Activated CD4-positive, alpha-beta memory T cell treated with anti-CD3 and anti-CD28 coated beads for 36 hours (primary cell): ENCODE measurements at places on chromosomes 2 and 18. TPM values are rescaled to one million over a fixed set of nuclear protein-coding genes. Genes with fewer than 3 reads are reported as not detected.

DNA sequence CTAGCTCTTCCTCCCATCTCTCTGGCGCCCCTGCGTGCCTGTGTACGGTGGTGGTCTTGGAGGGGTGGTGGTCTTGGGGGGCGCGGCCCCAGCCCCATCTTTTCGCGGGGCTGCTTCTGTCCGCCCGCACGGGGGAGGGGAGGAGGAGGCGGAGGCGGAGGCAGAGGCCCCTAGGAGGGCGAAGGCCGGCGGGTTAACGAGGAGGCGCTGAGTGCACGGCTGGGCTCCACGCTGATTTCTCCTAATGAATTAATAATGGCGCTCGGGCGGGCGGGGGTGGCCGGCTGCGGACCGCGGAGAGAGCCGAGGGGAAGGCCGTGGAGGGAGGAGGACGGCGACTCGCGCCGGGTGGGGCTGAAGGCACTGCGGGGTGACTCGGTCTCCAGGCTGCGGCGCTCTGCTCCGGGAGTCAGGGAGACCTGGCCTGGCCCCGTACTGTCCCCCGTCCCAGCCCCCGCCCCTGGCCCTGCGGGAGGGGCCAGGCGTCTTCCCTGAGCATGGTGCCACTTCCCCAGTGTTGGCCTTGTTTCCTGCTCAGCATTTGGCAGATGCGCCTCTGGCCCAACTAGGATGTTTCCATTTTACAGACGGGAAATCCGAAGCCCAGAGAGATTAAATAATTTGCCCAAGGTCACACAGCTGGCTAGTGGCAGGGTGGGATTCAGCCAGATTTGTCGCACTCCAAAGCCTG is 6.0 kb downstream of the GAREM2 start:
- no peak overlapping the region for H3K4me3 ChIP-seq
- H3K36me3 ChIP-seq: no peaks in the 10 kb centered on the region
- DNase-seq: no peak
- H3K27me3 ChIP-seq: peaks cover 32% of the 10 kb centered on the region
- peaks cover 11% of the 10 kb centered on the region for H3K4me1 ChIP-seq

- H3K27ac ChIP-seq: no peak overlapping the region
- H3K36me3 ChIP-seq: no peaks in the 10 kb centered on the region
- DNase-seq: no peak
- peaks cover 12% of the 10 kb centered on the region for H3K27me3 ChIP-seq
- H3K4me3 ChIP-seq: no peak overlapping the region
- H3K4me1 ChIP-seq: peaks cover 44% of the 10 kb centered on the region
These were observed 4.2 kb upstream of the PROC start for GRCh38 chr2:127413782-127414637.

CGREF1 gene
- 2.9 TPM for total RNA-seq

DNA sequence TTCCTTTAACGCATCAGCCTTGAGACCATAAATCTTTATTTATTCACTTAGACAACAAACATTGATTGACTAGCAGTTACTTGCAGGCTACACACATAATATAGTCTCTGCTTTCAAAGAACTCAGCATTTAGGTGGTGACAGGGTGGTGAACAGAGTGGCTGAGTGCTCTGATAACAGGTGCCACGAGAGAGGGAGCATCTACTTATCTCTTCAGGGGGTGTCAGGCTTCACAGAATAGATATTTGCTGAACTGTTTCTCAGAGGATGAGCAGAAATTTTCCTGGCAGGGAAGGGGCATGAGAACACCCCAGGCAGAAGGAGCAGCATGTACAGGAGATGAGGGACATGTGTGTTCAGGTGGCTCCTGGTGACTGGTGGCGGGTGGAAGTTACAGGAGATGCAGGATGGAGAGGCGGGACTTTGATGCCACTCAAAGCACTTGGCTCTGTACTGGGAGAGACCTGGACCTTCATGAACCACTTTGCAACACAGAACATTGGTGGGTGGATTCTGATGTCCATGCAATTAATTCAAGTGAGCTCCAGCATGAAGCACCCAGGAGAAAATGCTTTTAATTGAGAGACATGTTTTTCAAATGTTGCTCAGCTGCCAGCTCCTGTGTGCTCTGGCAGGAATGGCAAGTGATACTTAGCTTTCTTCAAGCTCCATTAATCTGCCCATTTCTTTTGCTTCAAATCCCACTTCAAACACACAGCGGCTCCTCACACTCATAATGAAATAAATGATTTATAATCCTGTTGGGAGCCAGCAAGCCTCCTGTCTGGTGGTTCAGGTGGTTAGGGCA is 248.9 kb downstream of the MYCN start:
- H3K4me3 ChIP-seq: no peak overlapping the region
- H3K27ac ChIP-seq: no peak overlapping the region
- no peaks in the 10 kb centered on the region for H3K36me3 ChIP-seq
- H3K27me3 ChIP-seq: no peaks in the 10 kb centered on the region

DNA sequence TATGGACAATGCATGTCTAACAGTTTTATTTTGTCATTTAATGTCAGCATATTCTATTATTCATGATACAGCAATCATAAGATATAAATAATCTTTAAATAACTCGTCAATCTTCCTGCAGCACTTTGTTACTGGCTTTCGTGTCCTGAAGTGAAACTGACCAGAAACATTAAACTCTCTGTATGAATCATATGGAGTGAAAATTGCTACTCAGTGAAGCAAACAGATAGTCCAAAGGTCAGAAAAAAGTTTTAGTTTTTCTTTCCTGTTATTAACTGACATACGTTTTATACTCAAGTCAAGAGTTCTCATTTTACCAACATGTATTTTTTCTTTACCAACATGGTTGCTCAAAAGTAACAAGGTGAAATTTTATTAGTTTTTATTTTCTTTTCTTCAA is 106.8 kb upstream of the GALNT5 start:
- H3K4me1 ChIP-seq: no peaks in the 10 kb centered on the region
- no peak for DNase-seq
- H3K4me3 ChIP-seq: no peak overlapping the region
- H3K36me3 ChIP-seq: no peaks in the 10 kb centered on the region
- H3K27me3 ChIP-seq: peaks cover 5% of the 10 kb centered on the region
- no peak overlapping the region for H3K27ac ChIP-seq

GRCh38 chr18:394987-395362 is 105.5 kb downstream of the COLEC12 start:
- H3K36me3 ChIP-seq: no peaks in the 10 kb centered on the region
- H3K27ac ChIP-seq: no peak overlapping the region
- H3K27me3 ChIP-seq: peaks cover 11% of the 10 kb centered on the region
- H3K4me3 ChIP-seq: no peak overlapping the region
- no peak for DNase-seq

- H3K27ac ChIP-seq: no peak overlapping the region
- peak; percentile 44 for DNase-seq
- no peaks in the 10 kb centered on the region for H3K36me3 ChIP-seq
- H3K27me3 ChIP-seq: no peaks in the 10 kb centered on the region
These were observed 56.5 kb downstream of the SLC4A5 start for GRCh38 chr2:74286725-74287124.

DNA sequence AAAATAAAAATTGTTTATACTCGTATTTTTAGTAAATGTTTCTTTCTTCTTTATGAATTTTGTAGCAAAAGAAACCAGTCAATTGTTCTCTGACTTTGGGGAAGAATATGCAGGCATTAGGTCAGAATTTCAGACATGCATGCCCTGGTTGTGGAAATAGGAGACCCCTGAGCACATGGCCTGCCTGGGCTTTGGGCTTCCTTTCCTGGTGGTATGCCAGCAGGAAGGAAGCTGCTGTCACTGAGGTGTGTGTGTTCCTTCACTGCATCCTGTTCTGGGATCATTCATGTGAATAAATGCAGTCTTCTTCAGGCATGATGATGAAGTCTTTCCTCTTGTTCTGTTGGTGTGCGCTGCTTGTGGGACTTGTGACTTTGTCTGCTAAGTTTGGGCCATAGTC is 920.2 kb upstream of the VRK2 start:
- no peaks in the 10 kb centered on the region for H3K36me3 ChIP-seq
- no peak for DNase-seq
- no peak overlapping the region for H3K4me3 ChIP-seq
- no peak overlapping the region for H3K27ac ChIP-seq

GRCh38 chr2:82796132-82796531 is 1662.9 kb downstream of the SUCLG1 start:
- no peak for DNase-seq
- H3K4me1 ChIP-seq: no peaks in the 10 kb centered on the region
- no peak overlapping the region for H3K27ac ChIP-seq
- H3K36me3 ChIP-seq: no peaks in the 10 kb centered on the region
- H3K27me3 ChIP-seq: no peaks in the 10 kb centered on the region

COL4A3 gene
- not detected for total RNA-seq

DNA sequence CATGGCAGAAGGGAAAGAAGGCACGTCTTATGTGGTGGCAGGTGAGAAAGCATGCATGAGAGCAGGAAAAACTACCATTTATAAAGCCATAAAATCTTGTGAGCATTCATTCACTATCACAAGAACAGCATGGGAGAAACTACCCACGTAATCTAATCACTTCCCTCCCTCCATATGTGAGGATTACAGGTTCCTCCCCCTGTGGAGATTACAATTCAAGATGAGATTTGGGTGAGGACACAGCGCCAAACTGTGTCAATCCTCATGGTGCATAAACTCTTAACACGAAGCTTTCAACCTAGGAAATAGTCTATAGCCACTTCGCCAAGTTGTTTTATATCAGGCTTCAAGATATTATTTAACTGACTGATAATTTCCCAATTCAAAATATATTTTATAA is 595.5 kb downstream of the FBXO15 start:
- no peak for DNase-seq
- no peaks in the 10 kb centered on the region for H3K4me1 ChIP-seq
- H3K4me3 ChIP-seq: no peak overlapping the region
- no peaks in the 10 kb centered on the region for H3K27me3 ChIP-seq

- DNase-seq: no peak
- no peak overlapping the region for H3K27ac ChIP-seq
- H3K27me3 ChIP-seq: no peaks in the 10 kb centered on the region
- no peaks in the 10 kb centered on the region for H3K4me1 ChIP-seq
These were observed 357.6 kb downstream of the DSC3 start for GRCh38 chr18:30684825-30685481.

WNT10A gene
- total RNA-seq: 5.2 TPM

DNA sequence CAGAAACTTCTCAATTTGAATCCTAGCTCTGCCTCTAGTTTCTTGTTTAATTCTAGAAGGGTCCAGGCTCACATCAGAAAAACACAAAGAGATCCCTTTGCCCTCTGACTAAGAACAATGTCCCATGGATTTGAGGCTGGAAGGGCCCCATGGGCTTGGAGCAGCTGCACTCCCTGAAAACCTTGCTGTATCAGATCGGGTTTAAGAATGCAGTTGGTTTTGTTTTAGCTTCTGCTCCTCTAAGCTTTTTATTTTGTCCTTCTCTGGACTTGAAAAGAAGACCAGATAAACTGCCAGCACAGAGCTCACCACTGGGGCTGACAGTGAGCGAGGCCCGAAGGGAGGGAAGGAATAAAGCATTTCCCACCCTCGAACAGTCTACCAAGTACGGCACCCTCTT is 69.2 kb upstream of the WIPF1 start:
- no peak for DNase-seq
- peaks cover 17% of the 10 kb centered on the region for H3K4me1 ChIP-seq
- H3K36me3 ChIP-seq: peaks cover 3% of the 10 kb centered on the region
- no peak overlapping the region for H3K27ac ChIP-seq
- no peaks in the 10 kb centered on the region for H3K27me3 ChIP-seq

DNA sequence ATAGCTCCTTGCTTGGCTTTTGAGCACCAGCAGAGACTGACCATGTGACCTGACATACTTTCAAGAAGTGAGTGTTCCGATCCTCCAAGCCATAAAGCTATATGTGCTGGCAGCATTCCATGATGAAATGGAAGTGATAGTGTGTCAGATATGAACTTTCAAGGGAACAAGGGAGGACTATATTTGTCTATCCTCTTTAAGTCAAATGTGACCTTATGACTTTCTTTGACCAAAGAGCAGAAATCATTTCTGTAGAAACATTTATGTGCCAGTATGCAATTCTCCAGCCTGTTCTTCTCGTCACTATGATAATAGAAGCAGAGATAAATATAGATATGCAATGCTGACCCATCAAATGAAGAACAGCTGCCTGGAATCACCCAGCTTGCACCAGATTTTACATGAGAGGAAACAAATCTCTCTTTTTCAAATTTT is 14.4 kb downstream of the HYCC2 start:
- H3K27ac ChIP-seq: no peak overlapping the region
- H3K4me3 ChIP-seq: no peak overlapping the region
- H3K36me3 ChIP-seq: peaks cover 15% of the 10 kb centered on the region
- peaks cover 32% of the 10 kb centered on the region for H3K4me1 ChIP-seq

DSC3 gene
- total RNA-seq: not detected

- H3K4me3 ChIP-seq: no peak overlapping the region
- H3K27ac ChIP-seq: no peak overlapping the region
These were observed 2.4 kb upstream of the NEDD4L start for GRCh38 chr18:58041633-58042032.

CD226 gene
- total RNA-seq: 63.9 TPM

DNA sequence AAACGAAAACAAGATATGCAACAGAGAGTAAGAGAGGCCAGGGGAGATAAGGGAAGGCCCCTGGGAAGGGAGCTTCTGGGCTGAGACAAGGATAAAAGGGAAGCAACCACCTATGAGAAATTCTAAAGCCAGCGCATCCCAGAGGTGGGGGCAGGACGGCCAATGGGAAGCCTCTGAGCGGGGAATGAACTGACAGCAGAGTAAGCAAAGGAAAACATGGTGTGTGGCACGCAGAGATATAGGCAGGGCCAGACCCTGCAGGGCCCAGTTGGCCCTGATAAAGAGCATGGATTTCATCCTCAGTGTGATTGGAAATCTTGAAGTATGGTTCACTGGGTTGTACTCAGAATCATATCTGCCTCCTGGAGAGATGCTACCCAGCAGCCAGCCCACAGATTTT is 78.7 kb downstream of the IRS1 start:
- no peaks in the 10 kb centered on the region for H3K36me3 ChIP-seq
- H3K4me1 ChIP-seq: peaks cover 4% of the 10 kb centered on the region
- DNase-seq: no peak
- H3K4me3 ChIP-seq: no peak overlapping the region
- no peak overlapping the region for H3K27ac ChIP-seq
- H3K27me3 ChIP-seq: peaks cover 28% of the 10 kb centered on the region

GRCh38 chr2:236261452-236261851 is 2.8 kb downstream of the ASB18 start:
- no peak overlapping the region for H3K27ac ChIP-seq
- H3K4me3 ChIP-seq: no peak overlapping the region
- no peak for DNase-seq
- H3K4me1 ChIP-seq: no peaks in the 10 kb centered on the region
- H3K27me3 ChIP-seq: peaks cover 37% of the 10 kb centered on the region

DNA sequence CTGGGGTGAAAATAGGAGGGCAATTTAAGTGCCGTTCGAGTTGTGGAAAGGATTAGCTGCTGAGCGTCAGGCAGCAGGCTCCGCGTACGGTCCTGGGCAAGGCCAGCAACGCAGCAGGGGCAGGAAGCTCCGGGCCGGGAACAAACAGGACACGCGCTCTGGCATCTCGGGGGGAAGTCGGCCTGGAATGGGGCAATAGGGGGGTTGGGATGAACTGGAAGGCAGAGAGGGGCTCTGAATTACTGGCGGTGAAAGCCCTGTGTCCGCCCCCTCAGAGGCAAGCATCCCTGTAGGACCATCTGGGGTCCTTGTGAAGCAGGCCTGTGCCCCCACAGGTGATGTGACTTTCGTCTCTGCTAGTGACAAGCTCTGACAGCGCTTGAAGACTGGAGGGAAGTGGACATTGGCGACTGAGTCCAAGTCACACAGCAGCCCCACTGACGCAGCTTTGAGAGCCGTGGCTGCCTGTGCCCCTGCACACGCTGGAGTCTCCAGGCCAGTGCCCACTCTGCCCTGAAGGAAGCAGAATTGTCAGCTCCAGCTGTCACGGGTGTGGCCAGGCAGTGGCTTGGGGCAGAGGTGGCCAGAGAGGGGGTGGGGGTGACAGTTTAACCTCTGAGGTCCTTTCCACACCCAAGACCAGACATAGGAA is 22.3 kb downstream of the GPR35 start:
- H3K4me3 ChIP-seq: no peak overlapping the region
- peaks cover 2% of the 10 kb centered on the region for H3K4me1 ChIP-seq
- DNase-seq: no peak
- H3K27me3 ChIP-seq: peaks cover 30% of the 10 kb centered on the region
- no peaks in the 10 kb centered on the region for H3K36me3 ChIP-seq
